ENCODE measurements at places on chromosomes 12 and 14.

DNA sequence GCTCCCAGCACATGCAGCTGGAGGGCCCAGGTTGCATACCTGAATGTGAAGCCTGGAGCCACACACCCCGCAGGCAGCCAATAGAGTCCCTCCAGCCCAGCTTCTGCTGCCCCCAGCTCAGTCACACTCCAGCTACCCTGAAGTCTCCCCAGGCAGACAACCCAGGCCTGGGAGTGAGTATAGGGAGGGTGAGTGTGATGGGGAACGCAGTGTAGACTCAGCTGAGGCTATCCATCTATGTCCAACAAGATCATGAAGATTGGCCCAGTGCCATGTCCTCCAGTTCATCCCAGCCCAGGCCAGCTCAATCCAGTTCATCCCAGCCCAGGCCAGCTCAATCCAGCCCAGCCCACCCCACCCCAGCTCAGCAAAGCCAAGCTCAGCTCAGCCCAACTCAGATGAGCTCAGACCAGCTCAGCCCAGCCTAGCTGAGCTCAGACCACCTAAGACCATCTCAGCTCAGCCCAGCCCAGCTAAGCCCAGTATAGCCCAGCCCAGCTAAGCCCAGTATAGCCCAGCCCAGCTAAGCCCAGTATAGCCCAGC, 330.4 kb downstream of the TMEM121 start:
- no peak for DNase-seq

- DNase-seq: no peak
Observed at GRCh38 chr12:64767495-64767894, 8.3 kb upstream of the GNS start.

- DNase-seq: no peak
Observed at GRCh38 chr12:119869720-119870119, 7.4 kb downstream of the CIT start.

DNA sequence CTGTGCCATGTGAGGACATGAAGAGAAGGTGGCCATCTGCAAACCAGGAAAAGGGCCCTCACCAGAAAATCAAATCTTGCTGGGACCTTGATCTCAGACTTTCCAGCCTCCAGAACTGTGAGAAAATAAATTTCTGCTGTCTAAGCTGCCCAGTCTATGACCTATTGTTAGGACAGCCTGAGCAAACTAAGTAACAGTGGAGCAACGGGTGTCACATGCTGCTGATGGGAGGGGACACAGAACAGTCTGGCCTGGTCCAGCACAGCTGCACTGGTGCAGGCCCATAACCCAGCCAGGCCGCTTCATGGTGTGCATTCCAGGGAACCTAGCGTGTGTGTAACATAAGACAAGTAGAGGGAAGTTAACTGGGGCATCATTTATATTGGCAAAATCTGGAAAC, 42.1 kb downstream of the GRIP1 start:
- DNase-seq: no peak

DNA sequence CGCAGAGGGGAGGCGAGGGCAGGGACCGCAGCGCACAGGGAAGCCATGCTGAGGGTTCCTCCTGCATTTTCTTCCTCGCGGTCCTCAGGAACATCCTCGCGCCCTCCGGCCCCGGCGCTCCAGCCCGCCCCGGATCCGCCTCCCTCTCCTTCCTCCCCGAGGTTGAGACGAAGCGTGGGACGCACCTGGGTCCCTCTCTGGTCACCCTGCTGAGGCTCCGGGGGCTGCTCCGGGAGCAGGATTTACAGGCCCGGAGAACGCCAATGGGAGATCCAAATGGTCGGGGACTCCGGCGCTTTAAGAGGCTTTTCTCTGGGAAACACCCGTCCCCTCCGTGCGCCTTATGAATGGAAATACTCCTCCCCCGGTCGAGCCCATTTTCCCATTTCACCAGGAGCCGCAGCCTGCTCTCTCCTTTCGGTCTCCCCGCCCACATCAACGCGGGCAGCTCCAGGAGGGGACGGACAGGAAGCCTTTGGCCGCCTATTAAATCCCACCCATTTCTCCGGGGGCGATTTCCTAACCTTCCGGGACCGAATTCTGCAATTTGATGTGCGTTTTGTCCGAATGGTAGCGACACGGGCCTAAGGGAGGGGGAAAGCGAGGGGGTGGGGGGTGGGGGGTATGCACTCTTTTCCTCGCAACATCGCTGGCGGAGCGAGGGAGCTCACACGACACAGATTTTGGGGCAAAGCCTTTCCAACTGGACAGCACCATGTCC, at the start of gene UNC79:
Gene UNC79 (plus strand): TSS at position 625 of the 721 bp plus-strand sequence. CDS start 91 bp downstream, at position 716.
- no peak for DNase-seq

DNA sequence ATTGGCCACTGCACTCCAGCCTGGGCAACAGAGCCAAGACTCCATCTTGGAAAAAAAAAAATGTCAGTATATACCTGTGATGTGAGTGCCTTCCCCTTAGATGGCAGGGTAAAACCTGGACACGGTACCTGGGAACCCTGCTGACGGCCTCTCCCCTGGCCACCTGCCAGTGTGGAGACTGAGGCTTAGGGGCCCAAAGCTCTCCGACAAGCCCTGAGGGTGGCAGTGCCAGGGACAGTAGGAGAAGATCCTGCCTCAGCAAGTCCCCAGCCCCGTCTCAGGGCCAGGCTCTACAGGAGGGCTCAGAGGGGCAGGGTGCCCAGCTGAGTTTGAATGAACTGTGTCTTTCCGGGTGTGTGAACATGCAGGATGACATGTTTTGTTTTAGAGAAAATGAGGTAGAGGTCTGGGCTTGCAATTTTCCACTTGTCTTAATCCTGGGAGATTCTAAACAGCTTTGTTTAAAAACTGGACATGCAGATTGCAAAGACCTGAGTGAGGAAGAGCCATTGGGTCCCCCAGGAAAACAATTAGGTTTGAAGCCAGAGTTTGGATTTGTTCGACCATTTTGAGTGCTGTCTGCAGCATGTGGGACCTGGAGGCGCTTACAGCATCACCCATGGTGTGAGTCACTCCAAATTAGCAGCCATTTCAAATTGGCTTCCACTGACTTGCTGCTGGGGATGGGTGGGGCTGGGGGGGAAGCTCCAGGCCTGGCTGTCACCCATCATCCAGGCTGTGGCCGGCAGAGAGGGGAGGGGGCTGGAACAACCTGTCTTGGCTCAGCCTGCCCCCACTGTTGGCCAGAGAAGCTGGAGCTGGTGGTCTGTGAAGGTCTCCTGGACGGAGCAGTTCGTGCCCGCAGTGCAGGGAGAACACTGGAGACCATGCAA, 10.8 kb downstream of the TSPAN9 start:
- DNase-seq: no peak

Data from activated CD4-positive, alpha-beta T cell treated with anti-CD3 and anti-CD28 coated beads, Interleukin-2, amount 50 U/mL, for 24 hours (primary cell).